Ascending aorta (tissue), 2 donors: ENCODE measurements at places on chromosomes 4 and X. TPM values are rescaled to one million over a fixed set of nuclear protein-coding genes. Genes with fewer than 3 reads are reported as not detected.

DNA sequence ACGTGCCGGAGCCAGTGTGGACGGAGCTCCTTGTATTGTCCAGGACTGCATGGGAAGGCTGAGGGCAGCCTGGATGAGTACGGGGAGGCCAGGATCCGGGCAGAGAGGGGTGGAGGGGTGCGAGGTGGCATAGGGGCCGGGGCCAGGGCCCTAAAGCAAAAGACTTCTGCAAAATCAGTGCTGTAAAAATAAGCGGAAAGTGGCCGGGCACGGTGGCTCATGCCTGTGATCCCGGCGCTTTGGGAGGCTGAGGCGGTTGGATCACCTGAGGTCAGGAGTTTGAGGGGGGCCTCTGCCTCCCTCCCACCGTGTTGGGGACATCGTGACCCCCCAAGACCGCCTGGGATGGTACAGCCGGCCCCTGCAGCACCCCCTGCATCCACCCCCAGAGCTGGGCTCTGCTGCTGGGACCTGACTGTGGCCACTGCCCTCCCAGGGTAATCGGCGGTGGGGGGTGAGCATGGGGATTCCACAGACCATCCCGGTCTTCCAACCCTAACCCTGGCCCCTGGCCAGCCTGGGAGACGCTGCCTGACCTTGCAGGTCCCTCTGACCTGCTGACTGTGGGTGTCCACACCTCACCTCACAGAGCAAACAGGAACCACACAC is 23.4 kb upstream of the PLCXD1 start:
- no peak overlapping the region for H3K4me3 ChIP-seq
- H3K27ac ChIP-seq: no peak overlapping the region
- H3K36me3 ChIP-seq: no peaks in the 10 kb centered on the region
- H3K27me3 ChIP-seq: no peaks in the 10 kb centered on the region

DNA sequence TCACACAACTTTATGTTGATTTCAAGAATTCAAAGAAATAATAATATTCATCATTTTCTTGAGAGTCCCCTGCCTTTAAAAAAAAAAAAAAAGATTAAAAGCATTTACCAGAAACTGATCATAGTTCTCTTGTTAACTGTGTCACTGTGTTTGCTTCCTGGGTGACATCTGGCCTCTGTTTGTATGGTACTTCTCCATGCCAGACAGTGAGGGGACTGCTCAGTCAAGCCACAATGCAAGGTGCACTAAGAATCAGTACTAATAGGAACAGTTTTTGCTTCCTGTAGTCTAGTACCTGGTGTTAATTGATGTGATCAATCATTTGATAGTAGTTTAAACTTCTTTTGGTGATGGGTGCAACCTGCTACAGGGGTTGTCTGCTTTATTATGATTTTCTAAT is 77.5 kb downstream of the PHOX2B start:
- no peaks in the 10 kb centered on the region for H3K4me1 ChIP-seq
- peaks cover 26% of the 10 kb centered on the region for H3K36me3 ChIP-seq
- no peak overlapping the region for H3K27ac ChIP-seq
- no peaks in the 10 kb centered on the region for H3K27me3 ChIP-seq
- no peak for DNase-seq

- no peaks in the 10 kb centered on the region for H3K36me3 ChIP-seq
- H3K4me3 ChIP-seq: no peak overlapping the region
- no peaks in the 10 kb centered on the region for H3K4me1 ChIP-seq
- no peak overlapping the region for H3K27ac ChIP-seq
- no peaks in the 10 kb centered on the region for H3K27me3 ChIP-seq
- no peak for DNase-seq
Measured at GRCh38 chr4:43275779-43276178, 383.3 kb downstream of the GRXCR1 start.

DNA sequence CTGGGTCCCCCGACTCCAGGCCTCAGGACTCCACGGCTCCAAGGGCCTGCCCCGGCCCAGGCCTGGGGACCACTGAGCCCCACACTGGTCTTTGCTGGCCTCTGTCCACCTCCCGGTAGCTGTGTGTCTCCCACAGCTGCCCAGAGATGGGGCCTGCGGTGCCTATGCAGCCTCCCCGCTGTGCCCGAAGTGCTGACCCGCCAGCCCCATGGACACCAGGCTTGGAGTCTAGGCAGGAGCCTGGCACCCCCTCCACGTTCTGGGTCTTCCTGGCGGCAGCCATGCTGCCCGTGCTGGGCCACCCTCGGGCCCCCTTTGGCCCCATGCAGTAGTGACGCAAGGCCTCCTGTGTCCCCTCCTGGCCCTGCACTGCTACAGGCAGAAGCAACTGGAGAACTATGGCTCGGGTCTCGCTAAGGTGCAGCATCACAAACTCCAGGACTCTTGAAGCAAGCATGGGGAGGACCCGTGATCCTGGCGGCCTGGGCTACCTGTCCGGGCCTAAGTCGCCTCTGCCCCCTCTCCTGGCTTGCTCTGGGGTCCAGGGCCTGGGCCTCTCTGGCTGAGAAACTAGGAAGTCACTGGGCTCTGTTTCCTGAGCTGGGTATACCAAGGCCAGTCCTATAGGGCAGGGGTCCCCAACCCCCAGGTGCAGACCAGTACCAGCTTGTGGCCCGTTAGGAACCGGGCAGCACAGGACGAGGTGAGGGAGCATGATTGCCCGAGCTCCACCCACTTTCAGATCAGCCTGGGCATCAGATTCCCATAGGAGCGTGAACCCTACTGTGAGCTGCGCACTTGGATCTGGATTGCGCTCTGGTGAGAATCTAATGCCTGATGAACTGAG is 917 bp downstream of the MYL5 start:
- peak overlapping the region; percentile 92 for H3K27ac ChIP-seq
- peaks cover under 1% of the 10 kb centered on the region for H3K27me3 ChIP-seq
- peak overlapping the region; percentile 68 for H3K4me3 ChIP-seq
- peaks cover 15% of the 10 kb centered on the region for H3K4me1 ChIP-seq

DNA sequence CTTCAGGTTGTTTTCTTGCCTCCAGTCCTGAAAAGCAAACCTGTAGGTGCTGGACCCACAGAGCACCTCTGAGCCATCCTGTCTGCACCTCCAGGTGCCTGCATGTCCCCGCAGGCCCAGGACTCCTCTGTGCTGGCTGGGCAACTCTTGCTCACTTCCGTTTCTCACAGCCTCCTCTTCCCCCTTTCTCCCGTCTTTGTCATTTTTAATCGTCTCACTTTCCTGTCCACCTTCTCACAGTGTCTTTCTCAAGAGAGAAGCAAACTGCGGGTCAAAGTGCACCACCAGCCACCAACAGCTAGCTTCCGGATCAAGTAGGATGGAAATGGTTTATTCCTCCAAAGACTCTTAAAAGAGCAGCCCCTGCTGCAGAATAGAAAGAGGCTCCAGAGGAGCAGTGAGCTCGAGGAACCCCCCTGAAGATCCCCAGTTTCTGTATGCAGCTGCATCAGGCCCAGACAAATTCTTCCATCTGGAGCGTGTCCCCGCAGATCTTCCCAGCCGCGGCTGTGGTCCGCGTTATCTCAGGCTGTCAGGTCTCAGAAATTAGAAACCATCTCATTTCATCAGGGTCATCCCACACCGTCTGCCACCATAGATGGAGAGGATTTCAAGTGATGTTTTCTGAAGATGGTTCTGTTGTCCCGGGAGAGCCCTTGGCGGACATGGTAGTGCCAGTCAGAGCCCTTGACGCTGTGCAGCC is 87.7 kb downstream of the FHDC1 start:
- no peaks in the 10 kb centered on the region for H3K27me3 ChIP-seq
- no peaks in the 10 kb centered on the region for H3K4me1 ChIP-seq
- no peak for DNase-seq

DNA sequence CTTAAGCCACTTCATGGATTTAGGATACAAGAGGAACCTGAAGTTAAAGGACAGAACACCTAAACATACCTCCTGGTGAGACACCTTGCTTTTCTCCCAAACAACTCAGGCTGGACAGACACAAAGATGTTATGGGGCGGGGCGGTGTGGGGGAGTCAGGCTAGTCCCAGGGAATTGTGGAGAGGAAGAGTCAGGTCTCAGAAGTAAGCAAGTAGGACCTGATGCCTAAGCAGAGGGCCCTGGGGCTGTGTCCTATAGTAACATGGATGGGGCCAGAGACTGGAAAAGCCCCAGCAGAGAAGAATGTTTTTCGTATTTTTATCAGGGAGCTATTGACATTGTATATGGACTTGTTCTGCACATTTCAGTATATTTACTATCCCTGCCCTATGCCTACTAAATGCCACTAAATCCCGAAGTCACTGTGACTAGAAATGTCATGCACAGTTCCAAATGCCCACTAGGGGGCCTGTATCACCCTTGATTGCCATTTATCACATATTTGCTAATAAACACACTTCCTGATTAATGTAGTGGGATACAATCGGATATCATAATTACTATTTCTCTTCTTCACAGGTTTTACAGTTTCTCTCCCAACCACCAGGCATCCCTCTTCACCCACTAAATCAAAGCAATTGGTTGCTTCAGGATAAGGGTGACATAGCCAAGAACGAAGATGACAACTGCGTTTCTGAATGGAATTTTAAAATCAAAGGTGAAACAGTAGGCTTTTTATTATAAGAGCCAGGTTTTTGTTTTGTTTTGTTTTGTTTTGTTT is 23.8 kb upstream of the ARHGAP10 start:
- H3K27ac ChIP-seq: no peak overlapping the region
- no peaks in the 10 kb centered on the region for H3K27me3 ChIP-seq
- no peak overlapping the region for H3K4me3 ChIP-seq
- DNase-seq: peak; percentile 77
- H3K36me3 ChIP-seq: no peaks in the 10 kb centered on the region
- no peaks in the 10 kb centered on the region for H3K4me1 ChIP-seq

Gene PPM1K
- 17.0 TPM for total RNA-seq
